ENCODE measurements at places on chromosomes 1 and 21.

- DNase-seq = peak; percentile 17
Observed at GRCh38 chr1:247209396-247209795, 37.6 kb upstream of the ZNF124 start.

DNA sequence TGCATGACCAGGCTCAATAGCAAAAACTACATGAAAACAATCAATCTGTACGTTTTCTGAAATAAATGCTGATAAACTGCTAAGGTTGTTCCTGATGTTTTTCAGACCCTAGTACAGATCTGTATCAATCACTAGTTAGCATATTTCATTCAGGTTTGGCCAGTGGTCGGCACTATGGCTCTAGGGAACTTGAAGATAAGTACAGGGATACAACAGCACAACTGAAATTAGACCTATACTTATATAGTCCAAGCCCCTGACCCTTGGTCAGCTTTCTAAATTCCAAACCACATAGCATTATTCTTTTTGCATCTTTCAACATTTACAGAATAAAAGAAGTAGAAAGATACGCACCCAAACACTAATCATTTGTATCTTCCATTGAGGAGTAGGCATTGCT, 142.7 kb downstream of the PLPPR4 start:
- no peak for DNase-seq

DNA sequence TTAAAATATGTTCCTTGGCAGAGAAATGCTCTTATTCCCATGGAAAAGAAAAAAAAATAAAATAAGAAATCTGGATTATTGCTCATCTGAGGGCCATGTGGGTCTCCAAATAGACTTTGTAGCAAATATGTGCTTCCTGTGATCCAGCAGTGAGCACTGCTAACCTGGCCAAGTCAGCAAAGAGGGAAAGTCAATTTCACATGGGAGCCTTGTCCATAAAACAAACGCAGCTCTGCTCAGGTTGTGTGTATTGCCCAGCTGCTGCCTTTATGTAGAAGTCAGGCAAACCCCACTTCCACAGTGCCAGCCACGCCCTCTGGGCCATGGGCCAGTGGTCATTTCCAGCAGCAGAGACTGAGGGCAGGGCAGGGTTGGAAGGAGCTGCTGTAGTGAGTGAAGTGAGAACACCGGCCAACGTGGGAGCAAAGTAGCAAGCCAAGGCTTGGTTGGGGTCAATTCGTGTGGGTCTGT, 174.3 kb downstream of the LYPLAL1 start:
- DNase-seq = no peak

GRCh38 chr1:109719337-109719837, 7.3 kb downstream of the GSTM5 start:
- DNase-seq = no peak

DNA sequence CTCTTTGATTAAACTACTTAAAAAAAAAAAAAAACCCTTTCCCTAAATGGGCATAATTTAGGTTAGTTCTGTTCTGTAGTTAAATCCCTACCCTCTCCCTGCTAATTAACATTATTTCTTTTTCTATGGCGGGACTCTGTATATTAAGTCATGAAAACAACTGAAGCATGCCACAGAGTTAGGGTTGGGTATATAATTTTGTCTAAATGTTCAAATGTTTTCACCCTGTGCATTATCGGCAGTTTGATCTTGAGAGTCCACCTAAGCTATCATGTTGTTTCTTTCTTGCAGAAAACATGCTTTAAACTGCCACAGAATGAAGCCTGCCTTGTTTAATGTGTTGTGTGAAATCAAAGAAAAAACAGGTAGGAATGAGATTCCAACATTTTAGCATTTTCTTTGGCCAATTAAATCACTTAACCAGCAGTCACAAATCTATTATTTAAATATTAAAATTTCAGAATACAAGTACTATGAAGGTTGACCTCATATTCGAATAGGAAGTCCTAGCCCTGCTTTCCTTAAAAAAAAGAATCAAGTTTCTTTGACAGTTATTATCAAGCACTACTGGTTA, 4.0 kb downstream of the PBX1 start:
- no peak for DNase-seq

GRCh38 chr21:42063571-42064521, 7.3 kb upstream of the UMODL1 start:
- DNase-seq = peak; percentile 47

GRCh38 chr1:6743189-6744101, 41.8 kb upstream of the CAMTA1 start:
- DNase-seq = no peak

DNA sequence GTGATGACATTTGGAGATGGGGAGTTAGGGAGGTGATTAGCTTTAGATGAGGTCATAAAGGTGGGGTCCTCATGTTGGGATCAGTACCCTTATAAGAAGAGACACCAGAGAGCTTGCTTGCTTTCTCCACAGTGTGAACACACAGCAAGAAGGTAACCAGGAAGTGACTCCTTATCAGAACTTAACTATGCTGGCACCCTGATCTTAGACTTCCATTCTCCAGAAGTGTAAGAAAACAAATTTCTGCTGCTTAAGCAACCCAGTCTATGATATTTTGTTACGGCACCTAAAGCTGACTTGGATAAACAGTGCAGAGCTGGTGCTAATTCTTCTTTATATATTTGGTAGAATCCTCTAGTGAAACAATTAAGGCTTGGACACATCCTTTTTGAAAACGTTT, 346.0 kb downstream of the AGBL4 start:
- DNase-seq = no peak

DNA sequence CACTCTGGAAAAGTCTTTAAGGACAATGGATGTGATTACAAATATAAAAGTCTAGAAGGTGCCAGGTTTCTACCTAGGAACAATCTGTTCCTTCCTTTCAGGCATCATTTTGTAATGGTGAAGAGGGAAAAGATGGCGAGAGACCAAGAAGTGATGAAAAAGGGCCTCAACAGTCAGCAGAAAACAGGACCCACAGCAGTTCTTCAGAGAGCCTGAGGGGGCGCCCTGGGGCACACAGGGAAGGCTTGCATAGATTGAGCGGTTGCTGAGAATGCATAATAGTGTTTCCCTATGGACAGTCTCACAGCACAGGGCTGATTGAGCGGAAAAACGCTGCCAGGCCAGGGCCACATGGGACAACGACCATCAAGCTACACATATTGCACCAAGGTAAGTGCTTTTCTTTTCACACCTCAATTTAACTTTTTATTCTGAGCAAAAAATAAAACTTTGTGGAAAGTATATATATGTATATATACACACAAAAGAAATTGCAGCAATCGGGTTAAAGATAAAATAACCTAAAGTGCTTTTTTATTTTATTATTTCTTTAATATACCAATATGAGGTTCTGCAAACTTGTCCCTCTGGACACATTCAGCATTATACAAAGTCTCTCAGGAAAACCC, 3.1 kb upstream of the YRDC start:
- DNase-seq = peak; percentile 52

GRCh38 chr1:25197235-25197975, 34.9 kb downstream of the SYF2 start:
- DNase-seq = no peak

DNA sequence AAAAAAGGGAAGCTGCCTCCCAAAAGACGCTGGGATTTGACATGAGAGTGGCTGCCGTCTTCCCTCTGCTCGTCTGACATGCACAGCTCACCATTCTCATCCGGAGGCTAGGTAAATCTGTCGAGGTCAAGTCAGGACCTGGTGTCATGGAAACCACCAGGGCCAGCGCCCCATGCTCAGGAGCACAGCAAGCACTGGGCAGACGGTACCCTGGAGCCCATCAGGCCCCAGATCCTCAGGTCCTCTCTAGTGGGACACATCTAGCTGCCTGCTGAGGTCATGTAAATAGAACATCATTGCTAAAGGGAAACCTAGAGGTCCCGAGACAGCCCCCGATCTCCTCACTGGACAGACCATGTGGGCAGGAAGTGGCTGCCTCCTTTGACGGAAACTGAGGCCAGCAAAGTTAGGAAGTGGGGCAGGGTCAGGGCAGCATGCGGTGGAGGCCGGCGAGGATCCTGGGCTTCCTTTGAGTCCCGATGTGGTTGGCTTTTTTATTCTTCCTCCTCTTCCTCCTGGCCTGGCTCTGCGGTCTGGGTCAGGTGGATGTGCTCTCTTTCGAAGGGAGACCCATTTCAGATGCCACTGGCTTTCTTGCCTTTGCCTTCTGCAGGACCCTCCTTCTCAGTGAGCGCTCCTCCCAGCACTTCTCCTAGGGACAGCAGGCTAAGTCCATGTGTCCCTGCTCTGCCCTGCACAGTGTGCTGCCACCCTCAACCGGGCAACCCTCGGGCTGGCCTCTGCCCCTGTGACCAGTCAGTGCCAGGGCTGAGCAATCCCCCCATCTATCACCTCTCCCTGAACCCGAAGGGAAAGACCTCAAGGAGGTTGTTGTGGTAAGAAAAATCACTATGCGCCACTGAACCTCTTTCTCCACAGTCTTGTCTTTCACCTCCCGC, 5.9 kb downstream of the AGT start:
- DNase-seq = no peak

- no peak for DNase-seq
Observed at GRCh38 chr1:13816016-13816760, 116.2 kb downstream of the PRDM2 start.

- DNase-seq = peak; percentile 47
Observed at GRCh38 chr1:12434174-12434573, 183.8 kb downstream of the DHRS3 start.

- no peak for DNase-seq
Observed at GRCh38 chr1:48851638-48852037, 74.9 kb upstream of the BEND5 start.

DNA sequence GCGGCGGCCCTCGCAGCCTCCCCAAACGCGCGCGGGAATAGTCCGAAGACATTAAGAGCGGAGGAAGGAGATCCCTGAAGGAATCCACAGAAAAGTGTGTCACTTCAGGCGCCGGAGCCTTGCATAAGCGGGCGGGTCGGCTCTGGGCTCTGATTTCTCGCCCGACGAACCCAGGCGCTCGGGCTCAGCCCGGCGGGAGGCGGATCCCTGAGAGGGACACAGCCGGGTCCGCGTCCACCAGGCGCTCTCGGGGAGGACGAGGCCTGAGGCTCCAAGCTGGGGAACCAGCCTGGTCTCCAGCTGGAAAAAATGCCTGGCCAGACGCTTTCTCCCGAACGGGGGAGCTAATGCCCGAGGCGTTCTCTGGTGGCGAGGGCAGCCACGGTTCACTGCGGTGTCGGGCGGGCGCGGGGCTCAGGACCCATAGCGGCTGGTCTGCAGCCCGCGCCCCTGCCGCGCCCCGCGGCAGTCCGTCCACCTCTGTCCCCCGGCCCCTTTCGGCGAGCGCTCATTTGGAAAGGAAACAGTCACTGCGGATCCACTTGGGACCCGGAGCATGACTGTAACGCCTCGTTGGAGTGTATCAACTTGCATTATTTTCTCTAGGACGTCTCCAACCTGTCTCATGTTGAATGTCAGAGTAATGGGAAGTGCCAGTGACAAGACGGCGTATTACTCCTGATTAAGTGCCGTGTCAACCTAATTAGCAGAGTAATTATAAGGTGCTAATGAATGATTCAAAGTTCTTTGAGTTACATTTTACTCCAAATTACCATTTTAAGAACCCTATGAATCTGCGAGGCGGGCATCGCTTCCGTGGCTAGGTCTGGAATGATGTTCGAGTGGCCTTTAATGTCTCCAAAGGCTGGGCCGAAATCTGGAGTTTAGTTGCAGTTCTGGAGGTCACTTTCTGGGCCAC, 1.6 kb upstream of the BARHL2 start:
- DNase-seq = no peak

GRCh38 chr1:54861070-54861761, 25.8 kb downstream of the DHCR24 start:
- DNase-seq = peak; percentile 17

DNA sequence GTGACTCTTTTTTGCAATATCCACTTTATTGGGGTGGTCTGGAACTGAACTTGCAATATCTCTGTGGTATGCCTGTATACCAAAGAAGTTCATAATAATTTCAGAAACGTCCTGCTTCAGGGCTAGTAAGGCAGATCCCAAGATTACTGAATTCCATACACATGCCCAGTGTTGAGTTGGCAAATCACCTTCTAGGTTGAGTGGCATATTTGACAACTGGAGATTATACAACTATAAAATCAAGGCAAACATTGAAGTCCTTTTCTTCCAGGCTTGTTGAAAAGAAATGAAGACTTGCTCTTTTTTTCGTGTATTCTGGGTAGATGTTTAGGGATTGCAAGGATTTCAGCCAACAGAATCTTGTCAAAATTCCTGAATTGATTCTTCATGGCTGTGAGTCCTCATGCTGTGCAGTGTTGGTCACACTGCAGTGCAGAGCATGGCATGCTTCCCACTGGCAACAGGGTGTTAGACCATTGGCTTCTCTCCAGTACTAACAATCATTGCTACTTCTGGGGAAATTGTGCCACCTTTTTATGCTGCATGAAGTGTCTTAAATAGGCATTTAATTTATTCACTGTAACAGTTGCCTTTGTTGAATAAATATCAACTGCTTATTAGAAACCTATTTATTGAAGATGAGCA, 367.1 kb upstream of the ADGRL4 start:
- DNase-seq = no peak

GRCh38 chr1:197083474-197083873, 16.4 kb upstream of the F13B start:
- DNase-seq = no peak

- no peak for DNase-seq
Observed at GRCh38 chr1:227895828-227896685, 51.7 kb downstream of the WNT9A start.

DNA sequence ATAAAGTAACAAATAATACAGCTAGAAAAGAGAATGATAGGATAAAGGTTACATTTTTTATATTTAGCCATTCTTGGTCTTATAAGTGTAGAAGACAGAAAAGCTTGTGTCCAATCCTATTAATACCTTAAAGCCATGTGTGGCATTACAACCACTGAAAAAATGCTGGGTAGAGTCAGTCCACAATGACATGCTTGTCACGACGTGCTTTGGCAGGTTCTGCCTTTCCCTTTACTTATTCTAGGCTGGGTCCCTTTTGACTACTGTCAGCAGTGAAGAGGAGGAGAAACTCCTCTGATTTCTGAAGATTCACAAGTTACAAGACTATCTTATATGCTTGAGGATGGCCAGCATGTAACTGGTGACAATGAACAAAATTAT, 14.6 kb upstream of the AIM2 start:
- no peak for DNase-seq

DNA sequence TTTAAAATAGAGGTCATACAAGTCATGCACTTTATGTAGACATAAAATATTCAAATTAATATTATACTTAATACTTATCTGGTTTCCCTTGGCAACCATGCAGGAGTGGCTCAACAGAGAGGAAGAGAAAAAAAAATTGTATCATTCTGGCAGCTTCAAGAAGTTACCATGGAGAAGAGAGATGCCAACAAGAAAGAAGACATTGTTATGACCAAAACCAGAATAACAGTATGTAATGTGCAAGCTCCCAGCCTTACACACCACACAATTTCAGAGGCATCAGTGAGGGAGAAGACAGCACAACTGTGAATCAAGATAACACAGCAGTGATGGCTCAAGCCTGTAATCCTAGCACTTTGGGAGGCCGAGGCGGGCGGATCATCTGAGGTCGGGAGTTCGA, 49.1 kb upstream of the RCOR3 start:
- DNase-seq = no peak
